ENCODE measurements at places on chromosomes 16 and 17.
A peak's percentile ranks its signal among the peaks of the same experiment; 100 is the strongest.

DNA sequence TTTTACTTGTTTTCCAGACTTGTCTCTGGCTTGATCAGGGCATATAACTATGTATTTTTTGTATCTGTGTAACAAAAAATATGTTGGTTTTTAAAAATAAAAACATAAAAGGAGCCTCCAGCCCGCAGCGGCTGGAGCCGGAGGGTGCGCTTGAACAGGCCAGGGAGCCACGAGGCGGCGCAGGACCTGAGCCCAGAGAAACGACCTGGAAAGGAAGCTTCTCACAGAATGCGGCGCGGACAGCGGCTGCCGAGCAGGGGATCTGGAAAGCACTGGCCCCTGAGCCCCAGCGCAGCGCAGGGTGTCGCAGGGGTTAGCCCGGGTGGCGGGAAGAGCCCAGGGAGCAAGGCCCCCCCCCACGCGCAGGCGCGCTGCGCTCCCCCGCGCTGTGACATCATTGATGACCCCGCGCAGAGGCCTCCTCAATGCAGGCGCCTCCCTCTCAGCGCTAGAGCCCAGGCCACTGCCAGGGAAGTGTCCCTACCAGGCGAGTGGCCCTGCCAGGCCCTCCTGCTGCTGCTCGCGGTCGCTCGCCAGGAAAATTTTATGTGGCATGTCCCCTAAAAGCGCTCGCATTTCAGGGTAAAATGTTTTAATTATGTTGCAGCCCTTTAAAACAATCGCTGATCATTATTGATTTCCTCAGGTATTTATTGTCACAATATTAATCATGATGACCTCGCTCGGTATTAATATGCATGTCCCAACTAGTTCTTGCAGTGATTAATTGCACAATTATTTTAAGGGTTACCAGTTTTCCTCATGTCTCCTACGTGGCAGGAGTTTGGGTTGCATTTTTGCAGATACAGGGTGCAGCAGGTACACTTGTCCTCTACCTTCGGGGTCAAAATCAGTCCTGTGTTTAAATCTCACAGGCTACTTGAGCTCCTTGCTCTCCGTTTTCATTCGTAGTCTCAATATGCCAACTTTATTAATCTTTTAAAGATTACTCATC lies 134.2 kb downstream of the USP22 start:
- peak; percentile 74 for DNase-seq

DNA sequence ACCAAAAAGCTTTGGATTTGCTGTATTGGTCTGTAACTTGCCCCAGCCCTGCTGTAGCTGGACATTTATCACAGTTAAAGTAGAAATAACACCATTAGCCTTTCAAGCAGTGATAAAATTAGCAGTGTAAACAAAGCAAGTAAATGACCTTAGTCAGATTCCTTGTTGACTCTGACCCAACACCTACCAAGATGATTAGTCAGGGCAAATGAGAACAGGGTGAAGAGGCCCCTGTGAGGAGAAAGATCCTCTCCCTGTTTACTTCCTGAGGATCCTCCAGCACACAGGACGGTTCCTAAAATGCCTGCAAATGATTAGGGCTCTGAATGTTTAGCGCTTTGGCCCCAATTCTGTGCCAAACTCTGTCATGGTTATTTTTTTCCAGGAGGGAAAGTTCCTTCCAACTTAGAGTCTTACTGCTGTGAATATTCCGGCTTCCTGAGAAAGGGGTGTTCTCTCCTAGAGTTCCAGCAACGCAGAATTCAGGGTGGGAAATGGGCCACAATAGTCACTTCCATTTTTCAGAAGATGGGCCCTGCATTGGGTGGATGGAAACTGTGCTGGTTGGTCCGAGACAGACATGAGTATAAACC lies 259.0 kb upstream of the MYOCD start:
- no peak for DNase-seq

- DNase-seq, result no peak
These were observed 77.2 kb upstream of the IRX3 start for GRCh38 chr16:54363766-54364165.

DNA sequence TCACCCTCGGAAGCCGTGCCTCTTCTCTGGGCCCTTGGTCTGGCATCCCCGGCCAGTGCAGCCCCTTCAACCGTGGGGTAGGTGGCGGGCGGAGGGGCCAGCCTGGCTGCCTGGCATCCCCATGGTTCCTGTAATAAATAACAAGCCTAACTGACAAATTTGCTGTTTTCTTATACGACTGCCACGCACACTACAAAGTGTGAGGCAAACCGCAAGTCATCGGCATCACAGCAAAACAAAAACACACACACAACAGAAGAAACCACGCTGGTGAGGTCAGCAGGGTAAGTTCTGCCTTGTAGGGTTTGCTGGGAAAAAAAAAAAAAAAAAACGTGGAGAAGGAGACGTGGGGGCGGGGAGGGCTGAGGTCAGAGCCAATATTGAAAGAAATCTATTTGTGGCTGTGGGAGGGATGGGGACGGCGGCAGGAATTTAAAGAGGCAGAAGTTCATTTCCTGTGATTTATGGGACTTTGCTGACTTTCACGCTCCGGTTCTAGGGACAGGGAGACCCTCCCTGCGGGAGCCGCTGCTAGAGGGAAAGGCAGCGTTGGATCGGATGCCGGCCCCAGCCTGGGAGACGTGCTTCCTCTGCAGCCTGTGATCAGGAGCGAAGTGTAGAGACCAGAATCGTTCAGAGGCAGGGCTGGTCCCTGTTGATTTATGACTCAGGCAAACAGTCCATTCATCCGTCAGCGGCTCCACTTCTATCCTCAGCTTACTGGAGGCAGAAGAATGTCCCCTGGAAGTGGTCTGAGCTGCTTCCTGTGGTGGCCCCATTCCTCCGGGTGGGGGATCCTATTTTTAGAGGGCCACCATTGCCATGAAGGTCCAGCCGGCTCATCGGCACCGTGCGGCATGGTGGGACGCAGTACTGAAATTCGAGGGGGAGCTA lies 162.8 kb downstream of the FOXL1 start:
- no peak for DNase-seq

GRCh38 chr17:17736205-17737183 lies 55.2 kb downstream of the RAI1 start:
- DNase-seq, result no peak

DNA sequence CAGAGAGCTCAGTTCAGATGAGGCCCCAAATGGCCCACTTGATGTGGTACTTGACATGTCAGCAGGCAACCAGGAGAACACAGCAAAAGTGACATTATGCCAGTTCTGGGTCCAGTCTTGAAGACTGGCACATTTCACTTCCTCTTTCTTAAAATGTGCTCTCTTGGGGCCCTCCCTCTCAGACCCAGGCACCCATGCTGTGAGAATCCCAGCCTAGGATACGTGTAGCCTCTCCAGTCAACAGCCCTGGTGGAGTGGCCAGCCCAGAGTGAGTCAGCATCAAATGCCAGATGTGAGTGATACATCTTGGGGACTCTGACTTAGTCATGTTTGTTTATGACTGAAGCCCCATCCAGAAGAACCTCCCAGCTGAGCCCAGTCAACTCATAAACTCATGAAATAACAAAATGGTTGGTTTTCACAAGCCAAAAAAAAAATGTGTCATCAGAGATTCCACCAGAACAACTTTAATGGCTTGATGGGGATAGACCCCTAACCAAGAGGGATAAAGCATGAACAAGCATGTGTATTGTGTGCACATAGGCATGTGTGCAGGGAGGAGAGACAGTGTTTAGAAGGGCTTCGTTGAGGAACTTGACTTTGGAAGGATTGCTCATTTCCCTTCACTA lies 82.5 kb upstream of the TNRC6C start:
- DNase-seq, result no peak

- no peak for DNase-seq
These were observed 31.6 kb downstream of the VPS53 start for GRCh38 chr17:683040-683439.

DNA sequence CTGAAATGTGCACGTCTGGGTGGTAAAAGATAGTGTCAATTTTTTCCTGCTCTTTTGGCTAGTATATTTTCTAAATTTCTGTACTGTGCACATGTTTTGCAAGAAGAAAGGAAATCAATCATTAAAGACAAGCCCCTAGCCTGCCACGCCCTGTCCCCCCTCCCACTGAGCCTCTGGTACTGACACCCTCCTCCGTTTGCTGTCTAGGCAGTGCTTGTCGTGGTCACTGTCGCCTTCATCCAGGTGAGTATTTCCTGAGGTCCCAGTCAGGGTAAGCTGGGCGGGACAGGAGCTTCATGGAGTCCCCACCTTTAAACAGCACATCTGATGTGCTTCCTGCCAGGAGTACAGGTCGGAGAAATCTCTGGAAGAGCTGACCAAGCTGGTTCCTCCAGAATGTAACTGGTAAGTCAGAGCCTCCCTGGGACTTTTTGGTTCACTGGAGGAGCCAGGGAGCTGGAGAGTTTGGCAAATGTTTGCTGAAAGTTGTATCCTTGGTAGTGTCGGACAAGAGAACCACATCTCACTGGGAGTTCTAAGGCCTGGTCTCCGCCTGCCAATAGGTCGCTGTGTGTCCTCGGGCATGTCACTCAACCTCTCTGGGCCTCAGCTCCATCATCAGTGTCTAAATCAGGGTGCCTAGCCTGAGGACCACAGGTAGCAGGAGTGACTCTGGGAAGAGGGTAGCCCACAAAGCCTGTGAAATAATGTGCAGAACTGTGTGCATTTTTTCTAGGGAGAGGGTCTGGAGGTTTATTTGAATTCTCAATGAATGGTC lies 42.2 kb downstream of the ATP2C2 start:
- DNase-seq, result no peak

DNA sequence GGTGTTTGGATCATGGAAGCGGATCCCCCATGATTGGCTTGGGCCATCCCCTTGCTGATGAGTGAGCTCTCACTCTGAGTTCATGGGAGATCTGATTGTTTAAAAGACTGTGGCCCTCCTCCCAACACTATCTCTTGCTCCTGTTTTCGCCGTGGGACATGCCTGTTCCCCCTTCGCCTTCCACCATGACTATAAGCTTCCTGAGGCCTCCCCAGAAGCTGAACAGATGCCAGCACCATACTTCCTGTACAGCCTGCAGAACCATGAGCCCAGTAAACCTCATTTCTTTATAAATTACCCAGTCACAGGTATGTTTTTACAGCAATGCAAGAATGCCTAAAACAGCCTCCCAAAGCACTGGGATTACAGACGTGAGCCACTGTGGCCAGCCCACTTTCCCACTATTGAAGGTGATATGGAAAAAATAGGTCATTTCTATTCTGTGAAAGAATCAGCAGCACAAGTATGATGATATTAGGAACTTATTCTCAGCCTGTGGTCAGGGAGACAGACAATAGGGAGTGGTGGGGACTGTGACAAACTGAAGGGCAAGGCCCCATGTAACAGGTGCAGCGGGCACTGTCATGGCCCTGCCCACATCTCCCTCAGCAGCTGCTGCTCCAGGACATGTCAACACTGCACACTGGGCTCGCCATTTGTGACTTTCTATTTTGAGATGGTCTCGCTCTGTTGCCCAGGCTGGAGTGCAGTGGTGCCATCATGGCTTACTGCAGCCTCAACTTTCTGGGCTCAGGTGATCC lies 33.7 kb upstream of the LITAF start:
- no peak for DNase-seq

GRCh38 chr17:64555281-64555680 lies 48.5 kb downstream of the CEP95 start:
- no peak for DNase-seq

GRCh38 chr17:47735536-47736011 lies 2.5 kb downstream of the TBX21 start:
- no peak for DNase-seq

DNA sequence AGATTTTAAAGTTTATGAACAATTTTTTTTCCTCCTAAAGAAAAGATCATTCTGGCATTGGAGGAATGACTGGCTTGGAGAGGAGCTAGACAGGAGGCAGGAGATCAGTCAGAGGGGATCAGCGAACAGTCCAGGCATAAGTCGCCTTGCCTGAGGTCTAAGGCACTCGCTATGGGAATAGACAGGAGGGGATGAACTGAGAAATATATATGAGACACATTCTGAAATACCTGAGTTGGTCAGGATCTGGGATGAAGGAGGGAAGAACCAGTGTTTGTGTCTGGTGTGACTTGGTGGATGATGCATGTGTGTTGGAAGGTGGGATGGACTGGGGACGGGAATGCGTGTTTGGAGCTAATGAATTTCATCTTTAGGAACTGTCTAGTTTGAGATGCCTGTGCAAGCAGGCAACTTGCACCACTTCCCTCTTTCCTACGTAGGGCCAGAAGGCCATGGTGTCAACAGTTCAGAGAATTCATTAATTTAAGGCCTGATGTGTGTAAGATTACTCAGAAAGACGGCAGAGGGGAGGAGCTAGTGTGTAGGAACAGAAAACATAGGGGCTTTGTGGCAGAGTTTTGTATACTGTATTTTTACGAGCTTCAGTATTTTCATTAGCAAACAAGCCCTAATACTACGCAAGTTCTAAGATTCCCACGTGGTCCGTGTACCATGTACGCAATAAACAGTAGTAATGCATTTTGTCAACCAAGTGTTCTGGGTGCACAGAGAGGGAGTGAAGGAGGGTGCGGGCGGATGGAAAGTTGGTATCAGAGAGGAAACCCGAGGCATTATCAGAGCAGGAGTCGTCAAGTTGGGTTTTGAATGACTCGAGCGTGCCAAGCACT lies 825 bp downstream of the HEATR6 start:
- DNase-seq, result peak; percentile 52

GRCh38 chr17:81914103-81914850 lies 3.1 kb upstream of the PCYT2 start:
- DNase-seq, result no peak

DNA sequence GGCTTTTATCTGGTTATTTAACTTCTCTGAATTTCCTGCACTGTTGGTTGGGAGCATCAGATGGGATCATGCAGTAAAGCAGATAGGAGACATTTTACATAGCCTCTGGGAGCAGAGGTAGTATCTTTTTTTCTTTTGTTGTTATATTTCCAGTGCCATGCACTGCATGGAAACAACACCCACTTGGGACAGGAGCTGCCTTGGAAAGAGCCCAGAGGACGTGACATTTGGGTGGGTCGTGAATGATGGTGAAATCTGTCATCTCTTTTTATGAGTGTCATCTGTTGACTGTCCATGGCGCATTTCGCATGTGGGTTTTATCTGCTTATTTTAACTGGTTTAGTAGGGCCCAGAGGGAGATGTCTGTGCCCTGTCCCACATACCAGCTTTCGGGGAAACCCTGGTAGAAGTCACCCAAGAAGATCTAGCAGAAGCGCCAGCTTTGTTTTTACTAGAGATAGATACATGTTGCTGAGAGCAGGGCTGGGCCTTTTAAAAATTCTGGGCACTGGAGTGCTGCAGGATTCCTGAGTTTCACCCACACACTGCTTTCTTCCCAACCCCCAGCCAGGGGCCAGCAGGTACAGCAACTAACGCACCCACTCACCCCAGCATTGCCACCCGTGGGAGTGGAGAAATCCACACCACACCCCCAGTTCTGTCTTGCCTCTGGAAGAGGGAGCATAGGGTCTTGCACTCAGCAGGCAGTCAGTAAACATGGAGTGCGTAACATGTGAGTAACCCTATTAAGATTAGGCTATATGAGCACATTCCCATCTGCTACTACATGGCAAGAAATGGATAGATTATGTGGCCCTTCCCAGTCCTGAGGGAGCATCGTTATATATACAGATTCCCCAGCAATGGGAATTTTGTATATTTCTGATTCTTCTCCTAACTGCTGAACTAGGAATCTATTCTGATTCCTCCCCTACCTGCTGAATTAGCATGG lies 8.4 kb upstream of the TERF2 start:
- DNase-seq, result no peak

- no peak for DNase-seq
These were observed 10.8 kb upstream of the GCSH start for GRCh38 chr16:81106826-81107503.

- DNase-seq, result no peak
These were observed 17.4 kb downstream of the CDH11 start for GRCh38 chr16:65104471-65104870.

Data from activated T-cell treated with anti-CD3 and anti-CD28 coated beads for 48 hours (primary cell).